ENCODE measurements at places on chromosomes 7 and 10. TPM values are rescaled to one million over a fixed set of nuclear protein-coding genes. Genes with fewer than 3 reads are reported as not detected.

DNA sequence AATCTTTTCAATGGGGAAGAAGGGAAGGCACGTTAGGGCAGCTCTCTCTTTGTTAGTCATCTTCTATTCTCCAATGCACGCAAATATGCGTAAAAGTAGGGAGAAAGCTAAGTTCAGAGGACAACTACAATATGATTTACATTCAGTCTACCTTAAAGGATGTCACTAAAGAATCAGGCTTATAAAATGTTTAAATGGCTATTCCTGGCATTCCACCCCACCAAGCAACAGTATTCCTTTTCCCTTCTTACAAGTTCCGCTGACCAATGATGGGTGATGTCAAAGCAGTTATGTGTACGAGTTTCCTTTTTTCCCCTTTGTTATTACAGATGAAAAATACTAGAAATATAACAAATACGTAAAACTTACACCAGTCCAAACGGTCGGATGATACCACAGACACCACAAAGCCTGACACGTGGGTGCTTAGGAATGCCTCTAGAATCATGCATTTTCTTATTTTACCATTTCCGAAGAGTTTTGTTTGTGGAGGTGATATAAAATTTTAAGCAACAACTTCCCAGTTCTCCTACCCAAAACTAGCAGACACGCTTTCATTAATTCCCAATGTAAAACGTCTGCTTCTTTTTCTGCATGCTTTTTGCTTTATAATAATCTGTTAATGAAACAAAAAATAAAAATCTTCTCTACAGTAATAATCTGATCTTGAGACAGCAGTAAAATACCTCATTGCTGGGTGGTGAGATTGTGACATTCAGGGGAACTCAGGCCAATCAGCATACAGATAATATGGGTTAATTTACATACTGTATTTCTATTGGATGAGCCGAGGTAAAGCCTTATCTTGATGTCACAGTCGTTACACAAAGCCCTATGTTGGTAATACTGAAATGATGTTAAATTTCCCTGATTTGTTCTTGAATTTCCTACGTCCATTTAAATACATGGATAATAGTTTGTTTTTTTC is 708 bp upstream of the GPR85 start:
- no peak for DNase-seq
- no peaks in the 10 kb centered on the region for H3K36me3 ChIP-seq
- peak overlapping the region; percentile 19 for H3K27ac ChIP-seq
- no peaks in the 10 kb centered on the region for H3K27me3 ChIP-seq

GIMAP6 gene
- total RNA-seq, result 12.2 TPM

DNA sequence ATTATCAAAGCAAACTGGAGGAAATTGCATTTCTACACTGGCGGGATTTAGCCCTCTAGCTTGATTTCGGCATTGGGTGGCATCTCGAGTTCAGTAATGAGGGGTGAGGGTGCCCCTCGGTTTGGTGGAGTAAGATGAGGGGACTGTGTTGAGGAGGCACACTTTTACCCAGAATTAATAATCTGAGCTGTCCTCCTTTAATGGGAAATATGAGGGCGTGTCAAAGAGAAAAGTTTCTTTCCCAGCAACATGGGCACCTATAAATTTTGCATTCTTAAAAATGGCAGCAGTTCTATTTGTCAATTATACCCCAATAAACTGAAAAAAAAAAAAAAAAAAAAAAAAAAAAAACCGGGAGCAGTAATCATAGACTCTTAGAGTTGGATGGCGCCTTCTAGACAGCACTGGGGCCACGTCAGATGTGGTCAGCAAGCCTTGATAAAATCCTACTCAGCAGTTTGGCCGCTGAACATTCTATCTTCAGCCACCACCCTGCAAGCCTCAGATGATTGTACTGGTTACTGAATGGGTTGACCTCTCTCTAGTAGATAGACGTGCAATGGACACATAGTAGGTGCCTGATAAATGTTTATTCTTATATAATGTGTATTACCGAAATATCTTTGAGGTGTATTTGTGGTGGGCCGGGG is 931 bp downstream of the PAPSS2 start:
- no peaks in the 10 kb centered on the region for H3K36me3 ChIP-seq
- H3K27me3 ChIP-seq, result peaks cover 17% of the 10 kb centered on the region
- no peak for DNase-seq
- peaks cover 9% of the 10 kb centered on the region for H3K4me1 ChIP-seq

HOXA4 gene
- total RNA-seq, result 2.6 TPM

CPA2 gene
- not detected for total RNA-seq

DNA sequence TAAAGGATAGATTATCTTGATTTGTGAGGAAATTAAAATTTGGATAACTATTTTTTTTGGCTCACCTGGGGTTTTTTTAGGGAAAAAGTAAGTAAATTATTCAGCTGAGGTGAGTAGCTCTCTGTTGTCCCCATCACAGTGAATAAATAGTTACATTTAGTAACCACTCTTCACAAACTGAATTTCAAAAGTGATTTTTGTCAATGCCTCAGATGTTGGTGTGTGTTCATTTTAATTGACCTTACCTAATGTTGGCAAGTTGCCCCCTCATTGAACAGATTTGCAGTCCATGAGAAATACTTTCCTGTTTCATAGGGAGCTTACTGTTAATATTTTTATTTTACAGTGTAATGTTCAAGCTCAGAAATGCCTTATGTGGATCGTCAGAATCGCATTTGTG is 18.3 kb downstream of the PLEKHA1 start:
- H3K4me1 ChIP-seq, result peaks cover 23% of the 10 kb centered on the region
- no peak overlapping the region for H3K4me3 ChIP-seq
- no peaks in the 10 kb centered on the region for H3K27me3 ChIP-seq
- H3K27ac ChIP-seq, result no peak overlapping the region
- H3K36me3 ChIP-seq, result no peaks in the 10 kb centered on the region
- no peak for DNase-seq

TMEM176B gene
- total RNA-seq, result 48.7 TPM

CPED1 gene
- 82.4 TPM for total RNA-seq

DNA sequence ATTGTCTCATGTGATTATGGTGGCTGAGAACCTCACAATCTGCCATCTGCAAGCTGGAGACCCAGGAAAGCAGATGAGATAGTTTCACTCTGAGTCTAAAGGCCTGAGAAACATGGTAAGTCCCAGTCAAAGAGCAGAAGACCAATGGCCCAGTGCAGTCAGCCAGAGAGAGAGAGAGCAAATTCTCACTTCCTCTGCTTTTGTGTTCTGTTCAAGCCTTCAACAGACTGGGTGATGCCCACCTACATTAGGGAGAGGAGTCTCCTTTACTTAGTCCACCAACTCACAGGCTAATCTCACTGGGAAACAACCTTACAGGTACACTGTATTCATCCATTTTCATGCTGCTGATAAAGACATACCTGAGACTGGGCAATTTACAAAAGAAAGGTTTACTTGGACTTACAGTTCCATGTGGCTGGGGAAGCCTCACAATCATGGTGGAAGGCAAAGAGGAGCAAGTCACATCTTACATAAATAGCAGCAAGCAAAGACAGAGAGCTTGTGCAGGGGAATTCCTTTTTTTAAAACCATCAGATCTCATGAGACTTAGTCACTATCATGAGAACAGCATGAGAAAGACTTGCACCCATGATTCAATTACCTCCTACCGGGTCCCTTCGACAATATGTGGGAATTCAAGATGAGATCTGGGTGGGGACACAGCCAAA is 4.7 kb upstream of the FRMPD2 start:
- no peaks in the 10 kb centered on the region for H3K27me3 ChIP-seq
- no peak overlapping the region for H3K27ac ChIP-seq
- H3K36me3 ChIP-seq, result no peaks in the 10 kb centered on the region
- no peaks in the 10 kb centered on the region for H3K4me1 ChIP-seq
- H3K4me3 ChIP-seq, result no peak overlapping the region

GRCh38 chr7:127809261-127809702 is 157.3 kb downstream of the SND1 start:
- H3K4me1 ChIP-seq, result peaks cover 8% of the 10 kb centered on the region
- no peak for DNase-seq
- H3K36me3 ChIP-seq, result no peaks in the 10 kb centered on the region
- H3K27me3 ChIP-seq, result no peaks in the 10 kb centered on the region

LDB3 gene
- 20.0 TPM for total RNA-seq

PAPOLB gene
- total RNA-seq, result 1.1 TPM

GJC3 gene
- total RNA-seq, result 0.33 TPM

DNA sequence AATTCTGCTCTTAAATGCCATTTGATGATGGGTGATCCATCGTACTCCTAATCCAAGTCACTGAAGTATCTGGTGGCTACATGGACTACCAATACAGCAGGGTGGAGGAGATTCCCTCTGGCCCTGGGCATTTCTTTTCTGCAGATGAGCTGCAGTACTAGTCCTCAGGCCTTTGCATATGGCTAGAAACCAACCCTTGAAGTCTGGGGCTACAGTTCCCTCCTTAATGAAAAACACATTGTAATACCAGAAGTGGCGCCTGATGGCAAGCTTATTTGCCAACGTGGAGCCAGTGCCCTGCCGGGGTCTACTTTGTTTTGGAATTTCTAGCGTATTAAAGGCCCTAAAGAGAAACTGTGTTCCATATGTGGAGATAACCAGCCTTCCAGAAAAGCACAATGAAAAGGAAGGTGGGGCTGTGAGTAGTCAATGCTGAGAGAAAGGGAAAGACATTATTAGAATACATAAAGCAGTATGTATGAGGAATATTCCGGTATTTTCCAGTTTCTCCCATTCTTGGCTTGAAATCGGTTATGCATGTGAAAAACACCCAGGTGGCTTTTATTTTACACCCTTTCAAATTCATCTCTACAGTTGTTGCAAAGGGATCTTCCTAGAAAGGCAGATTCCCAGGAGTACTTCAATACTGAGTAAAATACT is 368.8 kb downstream of the PRPF18 start:
- H3K4me3 ChIP-seq, result no peak overlapping the region
- H3K36me3 ChIP-seq, result no peaks in the 10 kb centered on the region
- H3K27me3 ChIP-seq, result no peaks in the 10 kb centered on the region
- DNase-seq, result no peak
- no peaks in the 10 kb centered on the region for H3K4me1 ChIP-seq

GRCh38 chr7:32916006-32916405 is 24.4 kb upstream of the KBTBD2 start:
- no peak overlapping the region for H3K4me3 ChIP-seq
- H3K27me3 ChIP-seq, result no peaks in the 10 kb centered on the region
- no peak for DNase-seq

GRCh38 chr7:15015545-15016314 is 113.2 kb upstream of the DGKB start:
- no peaks in the 10 kb centered on the region for H3K36me3 ChIP-seq
- DNase-seq, result no peak
- peaks cover 13% of the 10 kb centered on the region for H3K4me1 ChIP-seq
- H3K27me3 ChIP-seq, result no peaks in the 10 kb centered on the region

GRCh38 chr7:39826166-39826565 is 123.9 kb upstream of the CDK13 start:
- H3K36me3 ChIP-seq, result no peaks in the 10 kb centered on the region
- H3K27ac ChIP-seq, result no peak overlapping the region
- H3K4me1 ChIP-seq, result no peaks in the 10 kb centered on the region
- H3K27me3 ChIP-seq, result no peaks in the 10 kb centered on the region
- H3K4me3 ChIP-seq, result no peak overlapping the region
- no peak for DNase-seq

ANKRD7 gene
- 2.9 TPM for total RNA-seq

DNA sequence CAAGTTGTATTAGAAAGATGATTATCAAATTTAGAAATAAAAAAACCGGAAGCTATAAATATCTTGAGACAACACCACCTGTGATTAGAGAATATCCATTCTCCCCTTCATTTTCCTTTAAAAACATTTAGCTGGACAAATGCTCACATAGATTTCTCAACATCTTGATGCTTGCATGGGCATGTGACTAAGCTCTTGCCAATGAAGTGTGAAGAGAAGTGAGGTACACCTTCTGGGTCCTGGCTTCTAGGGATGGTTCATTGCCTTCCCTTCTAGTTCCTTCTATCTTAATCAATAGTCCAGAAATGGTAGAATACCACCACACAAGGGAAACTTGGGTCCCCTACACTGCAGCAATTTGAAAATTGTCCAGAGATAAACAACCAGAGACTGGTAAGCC is 41.0 kb downstream of the WAPL start:
- no peaks in the 10 kb centered on the region for H3K27me3 ChIP-seq
- no peak overlapping the region for H3K4me3 ChIP-seq
- no peaks in the 10 kb centered on the region for H3K4me1 ChIP-seq
- H3K27ac ChIP-seq, result no peak overlapping the region
